ENCODE measurements at places on chromosomes 5 and 9.

DNA sequence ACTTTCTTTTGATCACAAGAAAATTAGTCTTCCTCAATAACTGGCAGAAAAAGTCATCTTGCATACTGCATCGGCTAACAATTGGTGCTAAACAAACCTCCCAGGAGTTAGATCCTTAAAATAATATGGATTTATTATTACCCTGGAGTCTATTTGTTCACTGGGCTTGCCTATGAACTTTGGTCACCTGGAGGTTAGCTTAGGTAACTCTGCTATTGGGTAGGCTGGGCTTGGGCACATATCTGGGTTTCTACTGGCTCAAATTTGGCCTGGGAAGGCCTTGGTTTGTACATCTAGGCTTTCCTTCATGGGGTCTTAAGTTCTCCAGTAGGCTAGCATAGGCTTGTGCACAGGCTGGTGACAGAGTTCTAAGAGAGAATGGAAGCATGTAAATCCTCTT lies 279.9 kb downstream of the RASEF start:
- DNase-seq, result no peak

DNA sequence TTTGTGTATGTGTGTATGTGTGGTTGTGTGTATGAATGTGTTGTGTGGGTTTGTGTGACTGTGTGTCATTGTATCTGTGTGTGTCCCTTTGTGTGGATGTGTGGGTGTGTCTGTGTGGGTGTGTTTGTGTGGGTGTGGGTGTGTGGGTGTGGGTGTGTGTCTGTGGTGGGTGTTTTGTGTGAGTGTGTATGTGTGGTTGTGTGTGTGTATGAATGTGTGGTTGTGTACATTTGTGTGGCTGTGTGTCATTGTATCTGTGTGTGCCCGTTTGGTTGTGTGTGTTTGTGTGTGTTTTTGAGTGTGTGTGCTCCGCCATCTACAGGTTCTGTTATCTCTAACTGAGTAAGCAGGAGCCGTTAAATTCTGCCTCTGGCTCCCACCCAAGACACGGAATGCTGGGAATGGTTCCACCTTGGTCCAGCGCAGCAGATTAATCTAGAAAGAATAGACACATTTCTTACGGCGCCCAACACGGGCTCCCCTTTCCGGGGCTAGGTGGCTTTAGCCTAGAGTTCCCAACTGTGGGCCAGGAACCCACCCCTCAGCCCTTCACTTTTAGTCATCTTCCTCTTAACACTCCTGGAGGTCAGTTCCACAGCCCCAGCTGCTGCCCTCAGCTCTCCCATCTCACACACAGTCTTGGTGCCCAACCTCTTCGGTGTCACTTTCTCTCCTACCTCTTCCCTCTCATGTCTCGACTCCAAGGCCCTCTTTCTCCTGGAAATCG lies 197.1 kb downstream of the TTLL11 start:
- DNase-seq, result no peak

DNA sequence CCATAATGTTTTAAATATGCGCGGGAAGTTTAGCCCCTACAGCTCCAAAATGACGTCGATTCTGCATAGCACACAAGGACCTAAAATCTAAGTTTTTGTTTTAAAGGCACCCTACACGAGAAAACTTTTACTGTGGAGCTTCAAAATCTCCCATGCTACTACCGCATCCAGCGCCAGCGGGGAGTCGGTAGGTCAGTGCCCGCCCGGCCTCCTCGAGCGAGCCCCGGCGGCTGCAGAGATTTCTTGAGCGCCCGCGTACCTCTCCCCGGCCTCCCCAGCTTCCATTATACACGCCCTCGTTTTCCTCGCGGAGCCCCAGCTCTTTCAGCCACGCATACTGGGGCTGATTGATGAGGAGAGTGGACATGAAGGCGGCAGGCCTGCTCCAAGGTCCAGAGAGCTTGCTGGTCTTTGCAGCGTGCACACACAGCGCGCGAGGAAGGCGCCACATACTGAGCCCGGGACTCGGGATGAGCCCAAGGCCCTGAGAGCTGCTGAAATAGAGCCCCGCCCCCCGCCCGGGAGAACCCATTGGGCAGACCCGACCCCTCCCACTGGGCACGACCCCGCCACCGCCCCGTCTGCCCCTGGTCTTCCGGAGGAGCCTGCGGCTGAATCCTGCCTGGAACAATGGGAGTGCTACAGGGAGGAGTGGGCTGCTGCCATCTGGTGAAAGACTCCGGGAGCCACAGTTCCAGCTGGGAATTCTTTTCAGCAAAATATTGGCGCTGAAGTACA lies at the start of gene ALDH7A1:
TSS of gene ALDH7A1 (minus strand) at position 472 of the 738 bp plus-strand sequence. CDS start at position 451, 21 bp downstream.
- peak; percentile 13 for DNase-seq

DNA sequence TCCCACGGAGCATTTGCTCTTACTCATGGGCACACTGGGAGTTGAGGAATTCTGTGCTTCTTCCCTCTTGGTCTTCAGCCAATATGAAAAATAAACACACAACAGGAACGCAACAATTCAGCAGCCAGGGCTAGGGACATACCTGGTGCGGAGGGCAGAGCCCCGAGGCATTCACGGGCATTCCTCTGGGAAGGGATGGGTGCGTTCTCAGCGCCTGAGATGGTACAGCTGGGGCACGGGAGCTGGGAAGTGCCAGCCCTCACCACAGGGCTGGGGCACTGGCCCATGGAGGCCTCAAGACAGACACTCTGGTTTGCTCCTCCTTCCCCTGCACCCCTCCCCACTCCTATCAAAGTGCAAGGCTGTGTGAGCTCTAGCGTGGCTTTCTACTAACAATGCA lies 2.1 kb downstream of the SLC6A3 start:
- DNase-seq, result no peak

GRCh38 chr5:116404792-116405191 lies 169.8 kb downstream of the SEMA6A start:
- DNase-seq, result no peak

DNA sequence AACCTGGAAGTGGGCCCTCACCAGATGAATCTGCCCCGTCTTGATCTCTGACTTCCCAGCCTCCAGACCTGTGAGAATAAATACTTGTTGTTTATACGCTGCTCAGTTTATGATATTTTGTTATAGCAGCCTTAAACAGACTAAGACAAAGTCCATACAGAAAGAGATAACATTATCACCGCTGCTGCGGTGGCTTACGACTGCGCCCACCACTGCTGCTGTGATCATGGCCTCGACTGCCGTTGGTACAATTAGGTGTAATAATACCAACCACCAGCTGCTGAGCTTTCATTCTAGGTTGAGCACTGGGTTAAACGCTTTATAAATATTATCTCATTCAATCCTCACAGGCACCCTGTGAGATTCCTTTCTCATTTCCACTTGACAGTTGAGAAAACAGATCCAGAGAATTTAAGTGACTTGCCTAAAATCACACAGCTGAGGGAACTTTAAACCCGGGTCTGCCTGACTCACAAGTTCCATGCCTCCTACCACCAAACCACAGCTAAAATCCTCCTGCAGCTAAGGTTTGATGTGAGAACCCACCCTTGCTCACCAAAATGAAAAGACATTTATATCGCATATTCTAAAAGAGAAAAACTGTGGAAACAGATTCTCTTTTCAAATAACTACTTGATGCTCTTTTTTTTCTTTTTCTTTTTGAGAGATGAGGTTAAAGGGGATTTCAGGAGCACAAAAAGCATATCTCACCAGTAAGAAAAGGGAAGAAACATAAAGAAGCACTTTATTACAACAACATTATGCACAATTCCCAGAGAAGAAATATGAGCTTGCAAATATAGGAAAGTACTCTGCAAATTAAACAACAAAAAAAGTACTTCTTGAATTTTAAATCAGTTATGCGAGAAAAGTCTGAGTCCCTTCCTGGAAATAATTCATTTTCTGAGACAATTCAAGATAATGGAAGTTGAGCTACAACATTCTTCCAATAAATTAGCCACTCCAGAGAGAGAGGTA lies 23.9 kb downstream of the GOLM1 start:
- DNase-seq, result no peak

DNA sequence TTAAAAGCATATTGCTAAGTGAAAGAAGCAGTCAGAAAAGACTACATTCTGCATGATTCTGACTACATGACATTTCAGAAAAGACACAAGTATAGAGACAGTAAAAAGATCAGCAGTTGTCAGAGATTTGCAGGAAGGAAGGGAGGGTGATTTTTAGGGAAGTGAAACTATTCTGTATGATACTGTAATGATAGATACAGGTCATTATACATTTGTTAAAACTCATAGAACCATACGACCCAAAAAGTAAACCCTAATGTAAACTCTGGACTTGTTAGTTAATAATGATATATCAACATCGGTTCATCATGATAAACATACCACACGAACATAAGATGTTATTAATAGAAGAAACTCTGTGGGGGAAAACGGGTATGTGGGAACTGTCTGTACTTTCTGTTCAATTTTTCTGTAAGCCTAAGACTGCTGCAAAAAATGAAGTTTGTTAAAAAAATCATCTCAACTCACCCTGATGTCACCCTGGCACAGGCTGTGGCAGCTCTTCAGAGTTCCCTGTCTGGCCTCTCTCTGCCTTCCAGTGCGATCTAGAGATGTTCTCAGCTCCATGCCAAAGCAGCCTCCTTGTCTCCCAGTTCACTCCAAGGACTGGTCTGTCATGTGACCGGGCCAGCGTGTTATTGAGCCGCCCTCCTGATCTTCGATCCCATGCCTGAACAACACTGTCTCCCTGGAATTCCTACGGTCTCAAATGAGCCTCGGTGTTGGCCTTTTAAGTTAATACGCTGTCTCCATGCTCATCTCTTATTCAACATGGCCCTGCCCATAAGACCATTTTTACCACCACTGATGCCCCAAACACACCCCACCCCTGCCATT lies 35.4 kb downstream of the PRLR start:
- no peak for DNase-seq

DNA sequence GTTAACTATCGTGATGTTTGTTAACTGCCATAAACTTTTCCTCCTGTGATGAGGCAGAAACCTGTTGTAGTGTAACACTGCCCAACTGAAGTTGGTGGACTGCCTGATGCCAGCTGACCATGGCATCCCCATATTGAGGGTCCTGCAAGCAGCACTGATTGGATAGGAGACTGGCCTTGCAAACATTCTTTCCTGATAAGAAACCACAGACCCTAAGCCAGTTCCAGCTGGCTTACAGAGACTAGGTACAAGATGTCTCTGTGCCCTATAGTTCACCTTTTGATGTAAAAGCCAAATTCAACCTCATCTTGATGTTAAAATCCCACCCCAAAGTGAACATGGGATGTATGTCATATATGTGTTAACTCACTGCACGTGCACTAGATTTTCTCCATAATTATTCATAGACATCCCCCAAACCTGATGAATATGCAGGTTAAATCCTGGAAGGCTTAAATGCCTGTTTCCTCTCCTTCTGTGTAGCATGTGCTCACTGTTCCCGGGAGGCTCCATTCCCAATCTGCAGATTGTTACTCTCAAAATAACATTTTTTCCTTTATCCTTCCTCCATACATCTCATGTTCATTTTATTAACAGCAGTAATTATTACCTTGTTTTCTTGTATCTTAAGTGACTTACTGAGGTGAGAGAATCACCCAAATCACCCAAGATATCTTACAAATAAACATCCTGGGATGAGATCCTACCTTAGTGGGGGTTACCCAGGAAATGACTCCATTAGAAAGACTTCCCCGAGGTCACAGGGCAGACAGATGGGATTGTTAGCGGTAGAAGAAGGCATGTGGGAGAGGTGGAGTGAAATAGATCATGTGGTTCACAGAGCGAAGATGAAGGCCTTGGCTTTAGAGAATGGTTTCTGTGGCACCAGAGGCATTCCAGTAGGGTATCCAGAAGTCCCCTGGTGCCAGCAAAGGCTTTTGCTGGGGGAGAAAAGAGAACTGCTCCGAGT lies 566.7 kb downstream of the CCDC171 start:
- DNase-seq, result no peak

- DNase-seq, result no peak
Observed at GRCh38 chr5:61082516-61083280, 79.6 kb downstream of the SMIM15 start.
